ENCODE measurements at places on chromosomes 4 and X.
A peak's percentile ranks its signal among the peaks of the same experiment; 100 is the strongest.

- no peak for DNase-seq
Observed at GRCh38 chr4:76594173-76594572, 159.1 kb downstream of the SHROOM3 start.

- peak; percentile 35 for DNase-seq
Observed at GRCh38 chr4:74661427-74662201, 132.7 kb downstream of the BTC start.

DNA sequence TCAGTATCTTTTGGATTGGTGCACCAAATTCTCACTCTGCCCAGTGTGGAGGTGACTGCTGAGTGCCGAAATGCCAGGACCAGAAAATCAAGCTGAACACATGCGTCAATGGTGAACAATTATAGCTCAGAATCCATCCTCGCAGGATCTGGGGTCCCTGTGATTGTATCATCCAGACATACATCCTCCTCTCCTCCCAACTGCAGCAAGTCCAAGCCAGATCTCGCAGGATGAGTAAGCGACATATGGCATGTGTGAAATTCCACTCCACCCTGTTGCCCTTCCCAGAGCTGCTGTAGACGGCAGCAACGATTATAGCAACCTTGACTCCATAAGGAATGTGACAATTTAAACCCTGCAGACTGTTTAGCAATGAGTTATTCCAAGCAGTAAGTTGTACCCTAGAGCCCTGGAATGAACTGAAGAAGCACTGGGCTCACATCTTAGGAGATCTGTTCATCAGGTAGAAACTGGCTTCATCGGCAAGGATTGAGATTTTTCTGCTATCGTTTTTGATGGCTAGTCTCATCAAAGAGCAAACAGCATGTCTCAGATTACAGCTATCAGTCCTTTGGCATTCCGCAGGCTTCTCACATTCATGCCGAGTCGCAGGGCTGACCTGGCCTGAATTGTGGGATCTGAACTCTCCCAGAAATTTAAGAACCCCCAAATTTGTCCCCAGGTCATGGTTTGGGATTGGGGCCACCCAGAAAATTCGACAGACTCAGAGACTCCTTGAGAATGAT is 35.5 kb upstream of the SORBS2 start:
- peak; percentile 97 for DNase-seq

GRCh38 chrX:72475952-72476668 is 96.5 kb downstream of the HDAC8 start:
- DNase-seq, result no peak

DNA sequence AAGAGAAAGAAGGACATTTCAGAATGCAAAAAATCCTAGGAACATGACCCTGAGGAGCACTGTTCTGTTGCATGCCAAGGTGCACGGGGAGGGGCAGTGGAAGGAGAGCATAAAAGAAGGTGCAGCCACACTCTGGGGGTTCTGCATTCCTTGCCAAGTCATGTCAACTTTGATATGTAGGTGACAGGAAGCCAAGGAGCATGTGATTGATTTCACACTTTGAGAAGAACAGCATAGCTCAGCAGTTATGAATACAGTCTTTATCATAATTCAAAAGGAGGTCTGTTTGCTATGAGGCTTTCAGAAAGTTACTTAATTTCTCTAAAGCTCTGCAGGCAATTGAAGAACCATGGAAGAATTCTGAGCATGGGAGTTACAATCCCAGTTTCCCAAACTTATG is 50.6 kb downstream of the SCFD2 start:
- peak; percentile 39 for DNase-seq

DNA sequence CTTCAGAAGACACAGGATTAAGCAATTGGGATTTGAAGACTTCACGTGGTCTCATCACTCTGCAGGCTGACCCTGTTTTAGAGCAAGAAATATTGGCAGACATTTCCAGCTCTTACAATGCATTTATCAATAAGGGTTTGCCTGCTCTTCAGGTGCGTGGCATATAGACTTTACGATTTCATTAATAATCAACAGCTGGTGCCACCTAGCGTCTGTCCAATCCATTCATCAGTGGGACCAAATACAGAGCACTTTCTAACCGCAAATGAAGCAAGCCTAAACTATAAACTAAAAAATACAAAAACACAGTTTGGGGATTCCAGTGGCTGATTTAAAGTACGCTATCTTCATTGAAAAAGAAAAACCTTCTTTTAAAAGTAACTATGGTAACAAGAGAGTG is 125.4 kb upstream of the DMD start:
- peak; percentile 20 for DNase-seq

DNA sequence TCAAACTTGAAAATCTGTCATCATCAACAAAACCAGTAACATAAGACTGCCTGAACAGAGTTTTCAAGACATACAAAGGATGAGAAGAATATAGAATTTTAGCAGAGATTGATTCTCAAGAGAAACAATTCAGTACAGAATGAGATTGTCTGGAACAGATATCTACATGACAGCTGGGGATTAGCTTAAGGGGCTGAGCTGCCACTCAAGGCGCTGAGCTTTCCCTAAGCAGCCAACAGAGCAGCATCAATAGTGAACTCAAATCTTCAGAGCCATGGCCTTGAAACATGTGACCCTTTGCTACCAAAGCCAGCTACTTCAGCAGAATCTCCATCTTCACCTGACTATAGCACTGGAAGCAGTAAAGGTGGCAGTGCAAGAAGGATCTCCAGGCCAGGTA is 24.3 kb upstream of the PCDH10 start:
- no peak for DNase-seq

GRCh38 chrX:56978172-56978571 is 17.2 kb downstream of the SPIN3 start:
- DNase-seq, result peak; percentile 31

DNA sequence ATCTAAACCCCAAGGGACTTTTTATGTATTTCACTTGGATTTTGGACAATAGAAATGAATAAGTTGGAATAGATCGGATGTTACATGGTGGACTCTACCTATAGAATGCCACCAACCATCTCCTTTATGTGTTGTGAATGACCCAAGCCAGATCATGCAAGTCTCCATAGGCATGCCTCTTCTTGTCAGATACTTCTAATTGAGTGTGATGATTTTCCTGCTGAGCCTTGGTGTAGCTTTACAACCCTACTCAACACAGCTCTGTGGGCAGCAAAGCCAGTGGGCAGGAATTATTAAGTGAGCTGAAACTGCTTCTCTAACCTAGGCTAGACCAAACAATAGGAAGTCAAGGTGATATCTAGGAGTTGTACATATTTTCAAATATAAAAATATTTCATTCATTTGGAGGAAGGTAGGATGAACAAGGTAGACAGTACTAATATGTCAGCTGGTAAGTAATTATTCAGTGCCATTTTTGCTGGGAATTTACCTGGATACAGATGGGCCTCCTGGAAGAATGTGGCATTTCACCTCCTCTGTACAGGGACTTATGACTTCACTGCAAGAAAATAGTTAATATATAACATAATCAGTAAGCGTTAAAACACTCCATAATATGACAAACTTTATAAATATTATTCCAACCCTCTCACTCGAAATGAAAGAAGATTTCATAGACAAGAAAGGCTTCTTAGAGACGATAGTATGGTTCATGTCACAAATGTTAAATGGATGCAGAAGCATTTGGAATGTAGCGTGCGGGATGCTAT is 298.0 kb upstream of the FAT1 start:
- no peak for DNase-seq

GRCh38 chr4:184282895-184283654 is 65.4 kb upstream of the ENPP6 start:
- no peak for DNase-seq

DNA sequence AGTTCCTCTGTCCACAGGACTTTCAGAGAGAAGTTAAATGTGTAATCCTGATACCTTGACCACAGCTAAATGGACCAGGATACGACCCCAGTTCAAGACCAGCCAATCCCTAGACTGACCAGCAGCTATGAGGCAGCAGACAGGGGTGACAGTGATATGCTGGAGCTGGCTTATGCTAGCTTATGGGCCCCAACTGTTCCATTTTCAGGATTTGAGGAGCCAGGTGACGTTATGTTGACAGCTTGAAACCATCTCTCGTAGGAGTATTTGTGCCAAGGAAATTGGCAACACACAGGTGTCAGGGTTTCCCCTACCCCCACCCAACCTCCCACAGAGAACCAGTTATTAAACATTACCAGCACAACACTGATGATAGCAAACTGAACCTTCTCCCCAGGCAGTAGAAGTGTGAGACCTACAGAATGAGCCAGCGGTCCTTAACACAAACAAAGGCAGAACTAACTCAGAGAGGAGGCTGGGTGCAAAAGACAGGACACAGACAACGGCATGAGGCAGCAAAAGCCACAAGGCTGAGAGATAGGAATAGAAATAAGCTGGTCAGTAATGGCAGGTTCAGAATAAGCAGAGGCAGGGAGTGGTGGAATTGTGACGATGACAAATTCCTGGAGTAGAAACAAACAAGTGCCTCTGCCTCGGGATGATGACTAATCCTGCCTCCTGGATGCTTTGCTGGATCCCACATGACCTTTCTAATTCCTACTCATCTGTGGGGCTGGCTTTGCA is 85.6 kb upstream of the CPEB2 start:
- DNase-seq, result peak; percentile 19

GRCh38 chr4:86506591-86506990 is 87.5 kb upstream of the PTPN13 start:
- DNase-seq, result no peak

DNA sequence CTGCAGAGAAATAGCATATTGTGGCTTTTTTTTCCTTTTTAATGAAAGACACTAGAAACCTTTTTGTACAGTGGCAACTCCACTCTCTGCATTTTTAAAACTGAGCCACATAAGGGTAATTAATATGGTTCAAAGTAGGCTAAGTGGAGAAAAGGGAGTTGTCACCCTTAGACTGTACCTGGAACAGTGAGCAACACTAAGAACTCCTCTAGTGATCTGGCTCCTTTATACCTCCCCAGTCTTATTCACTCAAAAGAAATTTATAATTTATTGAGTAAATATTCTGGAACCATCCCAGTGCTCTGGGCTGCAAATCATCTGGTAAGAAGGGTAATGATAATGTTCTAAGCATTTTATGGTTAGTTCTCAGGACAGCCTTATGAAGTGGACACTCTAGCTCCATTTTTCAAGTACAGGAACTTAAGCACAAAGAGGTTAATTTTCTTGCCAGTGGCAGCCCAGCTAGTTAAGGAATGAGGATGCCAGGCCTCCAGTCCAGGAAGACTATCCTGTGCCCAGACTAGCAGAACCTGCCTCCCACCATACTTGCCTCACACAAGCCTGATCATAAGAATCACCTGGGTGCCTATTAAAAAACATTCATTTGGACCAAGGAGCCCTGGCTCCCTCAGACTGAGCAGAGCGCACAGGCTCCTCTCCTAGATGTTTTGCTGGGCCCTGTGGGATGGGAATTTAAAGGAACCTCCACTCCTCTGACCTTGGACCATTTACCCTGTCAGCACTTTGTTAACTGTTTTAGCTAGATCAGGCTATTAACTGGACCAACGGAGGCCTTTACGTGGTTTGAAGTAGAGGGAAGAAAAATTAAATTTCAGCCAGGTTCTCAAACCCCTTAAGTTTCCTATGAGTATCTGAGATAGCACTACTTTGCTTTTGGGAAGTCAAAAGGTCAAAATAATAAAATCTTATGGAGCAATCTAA is 102.6 kb downstream of the PDE5A start:
- DNase-seq, result no peak

DNA sequence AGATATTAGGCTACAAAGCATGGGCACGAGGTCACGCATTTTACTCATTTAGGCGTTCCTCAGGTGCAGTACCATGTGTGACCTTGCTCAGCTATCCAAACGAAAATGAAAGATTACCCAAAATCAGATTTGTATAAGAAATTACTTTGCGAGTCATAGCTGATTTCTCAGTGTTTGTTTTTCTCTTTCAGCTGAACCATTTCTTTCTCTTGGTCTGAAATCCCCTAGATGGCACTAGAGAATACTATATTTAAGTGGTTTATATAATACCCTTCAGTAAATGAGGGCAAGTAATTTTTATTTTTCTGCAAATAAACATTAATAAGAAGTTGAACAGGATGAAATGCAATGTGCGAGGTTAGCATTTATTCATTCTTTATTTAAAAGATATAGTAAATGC is 496.6 kb downstream of the STIM2 start:
- peak; percentile 26 for DNase-seq

DNA sequence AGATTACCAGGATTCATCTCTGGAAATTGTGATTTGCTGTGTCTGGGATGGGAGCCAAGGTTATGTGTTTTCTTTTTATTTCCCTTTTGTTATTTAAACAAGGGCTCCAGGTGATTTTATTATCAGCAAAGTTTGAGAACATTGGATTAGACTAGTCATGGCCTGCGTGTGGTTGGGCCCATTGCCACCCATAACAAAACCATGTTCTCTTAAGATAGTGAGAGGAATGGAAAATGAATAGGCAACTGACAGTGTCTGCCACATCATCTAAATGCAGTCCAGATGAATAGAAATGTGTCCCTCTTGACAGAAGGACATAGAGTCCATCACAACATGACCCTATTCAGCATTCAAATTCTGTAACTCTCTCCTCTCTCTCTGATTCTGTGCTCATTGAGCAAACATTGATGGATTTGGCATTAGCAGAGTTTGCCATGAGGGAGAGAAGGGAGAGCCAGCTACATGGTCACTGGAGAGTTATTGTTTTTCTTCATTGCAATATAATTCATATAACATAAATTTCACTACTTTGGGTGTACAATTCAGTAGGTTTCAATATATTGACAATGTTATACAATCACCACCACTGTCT is 11.7 kb downstream of the XK start:
- no peak for DNase-seq

DNA sequence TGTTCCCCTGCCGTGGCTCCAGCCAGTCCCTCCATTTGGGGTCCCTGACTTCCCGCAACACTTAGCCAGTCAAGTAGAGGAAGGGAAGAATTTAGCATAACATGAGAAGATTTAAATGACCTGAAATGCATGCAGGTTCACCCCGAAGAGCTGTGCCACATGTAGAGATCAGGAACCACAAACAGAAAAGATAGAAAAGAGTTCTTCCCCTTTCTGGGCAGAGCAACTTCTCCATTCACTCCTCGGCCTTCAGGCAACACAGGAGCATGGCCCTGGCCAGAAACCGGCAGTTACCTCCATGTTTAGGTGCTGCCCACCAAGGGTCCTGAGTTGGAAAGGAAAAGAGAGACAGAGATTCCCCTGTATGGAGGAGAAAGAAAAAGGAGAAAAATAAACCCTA is 5.2 kb downstream of the NLRP2B start:
- DNase-seq, result no peak

DNA sequence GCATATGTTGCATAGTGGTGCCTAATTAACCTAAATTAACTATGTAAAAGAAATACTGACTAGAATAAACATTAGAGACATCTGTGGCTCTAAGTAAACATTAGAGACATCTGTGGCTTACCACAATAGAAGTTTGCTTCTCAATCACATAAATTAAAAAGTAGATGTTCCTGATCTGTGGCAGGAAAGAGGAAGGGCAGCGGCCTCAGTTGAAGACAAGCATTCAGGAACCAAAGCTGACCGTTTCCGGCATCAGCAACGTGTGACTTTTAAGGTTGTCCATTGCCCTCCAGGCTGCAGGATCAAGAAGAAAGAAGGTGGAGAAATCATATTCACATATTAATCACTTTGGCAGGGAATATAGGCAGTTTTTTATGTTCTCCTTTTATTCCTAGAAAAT is 336.3 kb upstream of the TRAM1L1 start:
- DNase-seq, result no peak

- no peak for DNase-seq
Observed at GRCh38 chr4:169154121-169154520, 116.6 kb downstream of the SH3RF1 start.

- DNase-seq, result no peak
Observed at GRCh38 chr4:78345237-78345636, 206.3 kb upstream of the ANXA3 start.

Data from fibroblast of skin of right quadriceps (primary cell).